T47D (cell line): ENCODE measurements at places on chromosomes 13 and 19.

DNA sequence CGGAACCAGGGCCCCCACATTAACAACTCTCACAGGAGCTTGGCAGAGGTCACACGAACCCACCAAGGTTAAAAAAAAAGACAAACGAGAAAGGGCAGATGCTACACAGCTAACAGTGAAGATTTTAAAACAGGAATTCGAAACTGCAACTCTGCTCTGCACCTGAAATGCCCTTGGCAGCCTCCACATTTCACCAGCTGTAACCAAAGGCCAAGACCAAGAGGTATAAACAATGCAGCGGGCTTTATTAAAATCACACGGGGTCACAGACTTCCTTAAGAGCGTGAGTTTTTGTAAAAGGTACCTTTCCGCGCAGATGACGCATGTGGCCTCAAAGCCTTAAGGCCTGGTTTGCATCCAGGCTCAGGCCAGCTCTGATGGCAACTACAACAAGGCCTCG is 88.2 kb downstream of the STK24 start:
- DNase-seq = no peak

- DNase-seq = no peak
Observed at GRCh38 chr13:67238277-67238859, 8.2 kb upstream of the PCDH9 start.

DNA sequence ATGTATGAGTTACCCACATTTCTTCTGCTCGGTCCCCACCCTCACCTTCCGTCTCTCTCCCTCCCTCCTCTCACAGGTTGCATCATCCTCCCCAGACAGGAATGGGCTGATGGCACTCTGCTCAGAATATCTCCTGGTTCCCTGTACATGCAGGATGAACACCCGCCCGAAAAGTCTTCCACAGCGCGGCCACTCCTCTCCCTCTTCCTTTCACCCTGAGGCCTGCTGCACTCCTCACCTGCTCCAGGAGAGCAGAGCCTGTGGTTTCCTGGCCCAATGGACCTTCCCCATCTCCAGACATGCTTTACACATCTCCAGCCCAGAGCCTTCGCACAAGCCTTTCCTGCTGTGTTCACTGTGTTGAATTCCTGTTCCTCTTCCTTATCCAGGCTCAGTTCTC is 40.9 kb downstream of the GSX1 start:
- no peak for DNase-seq

GRCh38 chr19:7242601-7243258 is 51.5 kb downstream of the INSR start:
- no peak for DNase-seq

DNA sequence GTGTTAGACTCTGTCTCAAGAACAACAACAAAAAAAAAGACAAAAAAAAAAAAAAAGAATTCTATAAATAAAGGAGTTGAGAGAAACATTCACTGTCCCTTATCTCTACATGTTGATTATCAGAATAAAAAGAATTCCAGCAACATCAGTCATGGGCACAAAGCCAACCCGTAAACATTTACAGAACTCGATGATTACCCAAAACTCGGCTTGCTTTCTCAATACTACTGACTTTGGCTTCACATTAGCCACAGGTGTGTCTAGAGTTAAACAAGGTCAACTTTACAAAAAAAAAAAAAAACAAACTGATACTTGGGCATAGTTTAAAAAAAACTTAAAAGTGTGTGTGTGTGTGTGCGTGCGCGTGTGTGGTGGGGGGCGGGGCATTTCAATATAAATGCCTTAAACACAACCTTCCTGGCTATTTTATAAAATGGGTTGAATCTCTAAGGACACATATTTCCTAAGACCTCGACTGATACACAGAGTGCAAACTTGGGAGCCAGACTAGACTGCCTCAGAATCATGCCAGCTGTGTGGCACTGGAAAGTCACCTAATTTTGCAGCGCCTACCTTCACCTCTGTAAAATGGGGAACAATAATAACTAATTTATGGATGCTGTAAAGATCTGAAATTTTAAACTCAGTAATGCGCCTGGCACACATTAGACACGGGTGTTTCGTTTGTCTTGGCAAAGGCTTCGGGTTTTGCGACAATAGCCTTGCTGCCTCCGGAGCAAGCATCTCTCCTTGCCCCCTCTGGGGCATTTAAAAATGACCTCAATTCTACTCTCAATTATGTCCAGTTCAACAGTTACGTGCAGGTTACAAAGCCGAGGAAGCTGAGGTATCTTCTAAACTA is 922 bp downstream of the EBPL start:
- DNase-seq = peak; percentile 50

GRCh38 chr19:8373867-8374813 is 10.2 kb downstream of the ANGPTL4 start:
- no peak for DNase-seq

DNA sequence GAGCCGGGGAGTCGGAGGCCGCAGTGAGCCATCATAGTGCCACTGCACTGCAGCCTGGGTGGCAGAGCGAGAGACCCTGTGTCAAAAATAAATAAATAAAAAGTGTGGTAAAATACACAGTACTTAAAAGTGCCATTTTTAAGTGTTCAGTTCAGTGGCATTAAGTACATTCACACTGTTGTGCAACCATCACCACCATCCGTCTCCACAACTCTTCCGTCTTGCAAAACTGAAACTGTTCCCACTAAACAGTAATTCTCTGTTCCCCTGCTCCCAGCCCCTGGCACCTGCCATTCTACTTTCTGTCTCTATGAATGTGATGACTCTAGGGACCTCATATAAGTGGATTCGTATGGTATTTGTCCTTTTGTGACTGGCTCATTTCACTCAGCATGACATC is 13.3 kb downstream of the SLC25A42 start:
- DNase-seq = no peak

GRCh38 chr13:89150362-89150761 is 1479.2 kb downstream of the SLITRK5 start:
- DNase-seq = no peak

- no peak for DNase-seq
Observed at GRCh38 chr19:18257503-18258470, 16.5 kb downstream of the IQCN start.

DNA sequence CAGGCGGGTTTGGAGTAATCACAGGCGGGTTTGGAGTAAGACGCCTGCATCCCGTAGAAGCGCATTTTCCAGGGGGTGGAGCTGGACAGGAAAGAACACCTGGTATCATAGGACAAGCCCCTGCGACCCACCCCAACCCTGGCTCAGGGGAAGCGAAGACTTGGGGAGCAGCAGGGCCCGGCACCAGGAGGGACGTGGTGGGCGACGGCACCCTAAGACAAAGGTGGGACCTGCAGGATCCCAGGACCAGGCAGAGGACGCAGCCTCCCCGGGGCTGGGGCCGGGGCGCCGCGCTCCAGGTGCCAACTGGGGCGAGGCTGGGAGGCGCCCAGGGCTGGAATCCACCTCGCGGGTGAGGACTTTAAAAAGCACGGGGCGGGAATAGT is 520 bp downstream of the ZNF600 start:
- peak; percentile 3 for DNase-seq

DNA sequence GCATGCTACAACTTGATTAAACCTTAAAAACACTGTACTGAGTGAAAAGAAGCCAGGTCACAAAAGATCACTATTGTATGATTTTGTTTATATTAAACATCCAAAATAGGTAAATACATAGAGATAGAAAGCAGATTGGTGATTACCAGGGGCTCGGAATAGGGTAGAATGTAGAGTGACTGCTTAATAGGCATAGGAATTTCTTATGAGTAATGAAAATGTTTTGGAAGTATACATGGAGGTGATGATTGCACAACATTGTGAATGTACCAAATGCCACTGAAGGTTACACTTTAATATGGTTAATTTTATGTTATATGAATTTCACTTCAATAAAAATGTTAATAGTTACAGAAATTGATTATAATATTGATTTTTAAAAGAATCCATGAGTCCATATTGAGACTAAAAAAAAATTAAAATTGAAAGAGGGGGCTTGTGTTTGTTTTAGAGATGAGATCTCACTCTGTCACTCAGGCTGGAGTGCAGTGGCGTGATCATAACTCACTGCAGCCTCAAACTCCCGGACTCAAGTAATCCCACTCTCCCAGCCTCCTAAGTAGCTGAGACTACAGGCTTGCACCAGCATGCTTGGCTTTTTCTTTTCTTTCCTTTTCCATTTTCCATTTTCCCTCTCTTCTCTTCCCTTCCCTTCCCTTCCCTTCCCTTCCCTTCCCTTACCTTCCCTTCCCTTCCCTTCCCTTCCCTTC is 85.1 kb downstream of the FNDC3A start:
- no peak for DNase-seq

DNA sequence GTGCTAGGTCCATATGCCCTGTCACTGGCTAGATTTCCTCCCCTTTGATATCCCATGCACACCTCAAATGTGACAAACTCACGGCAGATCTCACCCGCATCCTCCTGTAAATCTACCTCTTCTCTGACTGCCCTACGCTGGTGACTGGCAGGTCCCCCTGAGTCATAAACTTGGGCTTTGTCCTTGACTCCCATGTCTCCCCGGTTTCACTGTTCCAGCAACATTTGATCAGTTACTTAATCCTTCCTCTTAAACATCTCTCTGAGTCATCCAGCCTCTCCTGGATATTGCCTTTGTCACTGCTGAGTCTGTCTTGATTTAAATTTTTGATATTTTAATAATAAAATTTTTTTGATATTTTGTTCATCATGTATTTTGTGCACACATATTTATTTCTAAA is 26.5 kb downstream of the FAM216B start:
- no peak for DNase-seq

DNA sequence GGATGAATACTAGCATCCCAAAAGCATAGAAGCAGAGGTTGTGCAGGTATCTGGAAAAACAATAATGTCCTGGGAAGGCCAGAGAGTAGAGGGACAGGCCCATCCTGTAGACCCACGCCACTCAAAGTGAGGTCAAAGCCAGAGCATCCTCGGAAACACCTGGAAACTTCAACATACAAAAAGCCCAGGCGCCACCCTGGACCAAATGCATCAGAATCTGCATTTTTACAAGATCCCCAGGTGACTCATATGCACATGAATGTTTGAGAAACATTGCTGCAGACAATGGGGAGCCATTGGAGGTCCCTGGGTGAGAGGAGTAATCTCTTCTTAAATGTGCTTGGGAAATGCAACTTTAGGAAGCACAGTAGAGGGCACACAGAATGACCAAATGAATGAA is 684.1 kb downstream of the DIAPH3 start:
- no peak for DNase-seq

DNA sequence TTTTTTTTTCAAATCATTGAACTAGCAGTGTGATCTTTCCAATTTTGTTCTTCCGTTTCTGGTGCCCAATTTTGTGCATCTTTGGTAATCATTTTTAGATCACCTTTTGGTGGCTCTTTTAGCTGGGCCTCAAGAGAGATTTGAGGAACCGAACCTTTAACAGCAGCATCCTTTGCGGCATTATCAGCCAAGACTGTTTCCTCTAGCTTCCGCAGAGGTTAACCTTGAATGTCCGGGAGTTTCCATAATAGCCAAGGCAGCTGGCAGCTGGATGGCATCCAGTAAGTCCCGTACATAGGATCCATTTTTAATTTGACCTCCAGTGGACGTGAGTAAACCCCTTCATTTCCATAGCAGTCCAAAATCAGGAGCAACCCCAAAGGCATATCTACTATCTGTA is 9.6 kb downstream of the IRGC start:
- no peak for DNase-seq

GRCh38 chr13:108346376-108346775 is 76.9 kb downstream of the TNFSF13B start:
- no peak for DNase-seq

DNA sequence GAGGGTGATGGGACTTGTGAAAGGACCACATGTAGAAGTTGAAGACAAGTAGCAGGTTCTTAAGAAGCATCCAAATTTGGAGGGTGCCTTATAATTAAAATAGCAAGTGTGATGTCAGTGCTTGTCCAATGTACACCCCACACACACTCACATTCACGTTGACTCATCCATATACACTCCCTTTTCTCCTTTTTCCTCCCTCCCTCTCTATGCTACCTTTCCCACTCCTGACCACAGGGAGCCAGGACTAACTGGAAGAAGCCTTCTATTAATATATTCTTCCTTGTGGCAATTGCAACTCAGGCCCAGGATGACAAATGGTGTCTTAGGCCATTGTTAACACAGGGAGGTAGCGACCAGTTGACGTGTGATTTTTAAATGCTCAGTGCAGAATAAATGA is 16.3 kb upstream of the GPR183 start:
- DNase-seq = no peak

GRCh38 chr13:98241976-98242375 is 64.9 kb upstream of the RNF113B start:
- no peak for DNase-seq

- no peak for DNase-seq
Observed at GRCh38 chr13:80454245-80454644, 113.3 kb upstream of the SPRY2 start.

DNA sequence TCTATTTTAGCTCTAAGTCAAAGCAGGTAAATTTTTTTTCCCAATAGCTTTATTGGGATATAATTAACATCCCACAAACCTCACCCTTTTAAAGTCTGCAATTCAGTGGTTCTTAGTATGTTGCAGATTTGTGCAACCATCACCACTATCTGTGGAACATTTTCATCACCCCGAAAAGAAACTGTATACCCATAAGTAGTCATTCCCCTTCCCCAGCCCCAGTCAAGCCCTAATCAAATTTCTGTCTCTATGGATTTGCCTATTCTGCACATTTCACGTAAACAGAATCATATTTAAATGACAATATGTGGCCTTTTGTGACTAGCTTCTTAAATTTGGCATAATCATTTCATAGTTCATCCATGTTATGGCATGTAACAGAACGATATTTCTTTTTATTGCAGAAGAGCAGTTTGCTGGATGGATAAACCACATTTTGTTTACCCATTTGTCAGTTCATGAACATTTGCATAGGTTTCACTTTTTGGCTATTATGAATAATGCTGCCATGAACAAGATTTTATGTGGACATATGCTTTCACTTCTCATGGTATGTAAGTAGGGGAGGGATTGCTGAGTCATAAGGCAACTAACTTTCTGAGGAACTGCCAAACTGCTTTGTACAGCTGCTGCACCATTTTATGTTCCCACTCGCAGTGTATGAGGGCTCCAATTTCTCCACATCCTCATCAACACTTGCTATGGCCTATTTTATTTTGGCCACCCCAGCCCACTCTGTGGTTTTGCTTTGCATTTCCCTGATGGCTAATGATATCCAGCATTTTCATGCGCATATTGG is 10.9 kb downstream of the SLC46A3 start:
- DNase-seq = no peak

DNA sequence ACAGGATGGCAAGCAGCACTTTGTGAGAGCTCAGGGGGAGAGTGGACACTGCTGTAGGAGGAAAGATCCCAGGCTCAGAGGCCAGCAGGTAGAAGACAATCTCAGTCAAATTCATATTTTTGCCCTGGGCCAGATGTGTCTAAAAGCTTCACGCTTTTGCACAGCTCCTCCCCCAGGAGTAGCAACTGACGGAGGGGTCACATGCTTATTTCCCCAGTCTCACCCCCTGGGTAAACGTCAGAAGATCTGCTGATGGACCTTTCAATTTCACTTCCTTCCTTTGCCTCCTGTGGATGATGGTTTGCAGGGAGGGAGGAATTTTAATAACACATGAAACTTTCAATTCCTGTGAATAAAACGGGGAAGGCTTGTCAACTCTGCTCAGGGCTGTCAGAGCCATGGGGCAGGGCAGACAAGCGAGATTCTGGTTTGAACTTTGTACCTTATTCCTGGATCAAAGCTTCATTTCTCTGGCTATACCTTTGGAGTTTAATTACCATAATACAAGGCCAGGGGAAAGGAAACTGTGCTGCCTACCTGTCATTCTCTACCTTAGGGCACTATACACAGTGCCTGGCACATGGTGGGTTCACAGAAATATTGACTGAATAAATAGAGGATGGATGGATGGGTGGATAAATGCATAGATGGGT is 41.0 kb downstream of the POU4F1 start:
- DNase-seq = no peak

- DNase-seq = no peak
Observed at GRCh38 chr13:59342400-59342799, 821.3 kb downstream of the DIAPH3 start.
